ENCODE measurements at places on chromosomes 4 and X.

DNA sequence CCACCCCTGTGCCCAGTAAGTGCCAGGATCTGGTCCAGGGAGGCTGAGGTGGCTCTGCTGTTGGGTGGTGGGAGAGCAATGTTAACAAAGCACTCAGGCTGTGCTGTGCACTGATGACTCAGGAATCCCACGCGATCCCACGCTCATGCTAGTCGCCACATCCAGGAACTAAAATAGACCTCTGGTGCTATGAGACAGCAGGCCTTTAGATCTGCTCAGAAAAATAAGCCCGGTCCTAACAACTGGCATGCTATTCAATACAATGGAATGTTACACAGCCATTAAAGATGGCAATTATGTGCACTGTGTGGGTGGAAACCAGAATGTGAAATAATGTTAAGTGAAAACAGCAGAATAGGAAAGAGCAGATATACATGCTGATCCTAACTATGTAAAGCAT is 26.0 kb downstream of the ARL13A start:
- DNase-seq, result no peak

- DNase-seq, result no peak
Measured at GRCh38 chr4:145435646-145436045, 46.0 kb upstream of the SMAD1 start.

GRCh38 chrX:150118476-150118875 is 180.2 kb upstream of the EOLA2 start:
- no peak for DNase-seq

- DNase-seq, result no peak
Measured at GRCh38 chrX:30593440-30594200, 16.1 kb upstream of the TASL start.

- DNase-seq, result no peak
Measured at GRCh38 chr4:186979961-186980745, 256.5 kb upstream of the FAT1 start.

DNA sequence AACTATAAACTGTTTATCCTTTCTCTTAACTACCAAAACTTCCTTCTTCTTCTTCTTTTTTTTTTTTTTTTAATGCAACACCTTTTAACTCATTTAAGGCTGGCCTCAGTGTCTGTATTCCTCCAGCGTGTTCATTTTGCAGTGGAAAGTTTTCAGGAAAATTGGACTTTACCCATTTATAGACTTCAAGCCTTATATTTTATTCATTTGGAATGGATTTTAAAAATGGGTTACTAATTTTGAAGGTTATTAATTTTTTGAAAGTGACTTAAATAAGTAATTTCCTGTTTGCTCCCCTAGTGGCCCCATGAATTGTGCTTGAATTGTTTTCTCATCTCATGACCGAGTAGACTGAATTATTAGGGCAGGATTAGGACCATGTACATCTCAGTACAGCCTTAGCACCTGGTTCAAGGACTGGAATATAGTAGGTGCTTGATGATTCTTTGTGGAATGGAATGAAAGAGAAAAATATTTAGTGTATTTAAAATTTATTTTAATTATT is 282.7 kb downstream of the ANKRD50 start:
- DNase-seq, result no peak

Data from esophagus squamous epithelium (tissue), 5 donors.